ENCODE measurements at places on chromosomes 11 and 22. TPM values are rescaled to one million over a fixed set of nuclear protein-coding genes. Genes with fewer than 3 reads are reported as not detected.

- no peak for DNase-seq
These were observed 22.4 kb downstream of the TOM1 start for GRCh38 chr22:35322126-35322525.

- DNase-seq: no peak
These were observed 280.2 kb downstream of the NELL1 start for GRCh38 chr11:20949585-20949984.

DNA sequence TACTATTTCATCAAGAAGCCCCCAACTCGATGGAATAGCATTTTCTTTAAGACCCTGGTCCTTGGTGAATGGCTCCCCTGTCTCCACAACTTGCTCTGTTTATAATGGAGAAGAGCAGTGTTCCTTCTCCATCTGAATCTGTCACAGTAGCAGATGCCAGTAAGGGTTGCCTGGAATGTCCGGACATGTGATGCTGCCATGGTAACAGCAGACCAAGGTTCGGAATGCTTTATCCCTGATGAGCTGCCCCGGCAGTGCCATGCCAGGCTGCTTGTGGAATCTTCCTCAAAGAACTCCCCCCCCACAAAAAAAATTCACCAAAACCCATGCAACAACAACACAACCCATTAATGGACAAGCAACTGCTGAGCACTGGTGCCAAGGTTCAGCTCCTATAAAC, 72.5 kb downstream of the KCNC1 start:
- DNase-seq: no peak

Gene TRIM51
- total RNA-seq: not detected

Gene PLEKHB1
- 3.5 TPM for total RNA-seq
